ENCODE measurements at places on chromosomes 6 and 20. TPM values are rescaled to one million over a fixed set of nuclear protein-coding genes. Genes with fewer than 3 reads are reported as not detected.

DNA sequence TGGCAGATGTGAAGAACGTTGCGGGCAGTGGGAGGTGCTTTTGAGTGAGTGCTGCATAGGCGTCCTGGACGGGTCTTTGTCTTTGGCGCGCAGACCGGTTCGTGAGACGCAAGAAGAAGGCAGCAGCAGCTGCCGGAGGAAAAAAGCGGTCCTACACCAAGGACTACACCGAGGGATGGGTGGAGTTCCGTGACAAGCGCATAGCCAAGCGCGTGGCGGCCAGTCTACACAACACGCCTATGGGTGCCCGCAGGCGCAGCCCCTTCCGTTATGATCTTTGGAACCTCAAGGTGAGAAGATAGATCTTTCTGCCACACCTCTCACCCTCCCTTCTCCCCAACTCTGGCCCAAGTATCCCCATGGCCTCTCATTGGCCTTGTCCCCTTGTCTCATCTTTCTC, 1.1 kb downstream of the ABT1 start:
- no peak for DNase-seq

DNA sequence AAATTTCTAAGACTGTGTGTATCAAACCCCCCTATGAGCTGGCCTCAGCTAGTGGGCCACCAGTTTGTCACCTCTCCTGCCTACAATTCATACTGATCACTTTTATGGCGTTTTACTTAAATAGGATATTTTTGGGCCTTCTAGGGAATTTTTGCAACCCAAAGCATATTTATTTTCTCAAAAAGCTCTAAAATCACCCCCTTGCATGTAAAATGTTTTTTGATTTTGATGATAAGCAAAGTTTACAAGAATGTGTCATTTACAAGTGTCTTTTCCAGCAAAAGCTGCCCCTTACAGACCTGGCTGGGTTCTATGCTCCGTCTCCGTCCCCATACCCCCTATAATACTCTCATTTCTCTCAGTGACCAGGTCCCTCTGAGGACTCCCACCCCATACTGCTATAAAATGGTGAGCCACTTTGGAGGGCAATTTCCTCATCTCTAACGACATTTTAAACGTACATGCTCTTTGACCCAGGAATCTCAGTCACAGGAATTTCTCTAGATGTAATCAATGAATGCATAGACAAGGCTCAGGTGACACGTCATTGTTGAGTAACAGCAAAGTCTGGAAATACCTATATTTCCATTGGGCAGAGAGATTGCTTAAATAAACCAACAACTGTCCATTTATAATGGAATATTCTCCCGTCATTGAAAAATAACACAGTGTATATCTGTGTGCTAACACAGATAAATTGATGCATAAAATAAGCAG, 13.9 kb upstream of the OCSTAMP start:
- no peak for DNase-seq

GRCh38 chr6:31908791-31909190, 6.9 kb upstream of the ZBTB12 start:
- DNase-seq = no peak

DNA sequence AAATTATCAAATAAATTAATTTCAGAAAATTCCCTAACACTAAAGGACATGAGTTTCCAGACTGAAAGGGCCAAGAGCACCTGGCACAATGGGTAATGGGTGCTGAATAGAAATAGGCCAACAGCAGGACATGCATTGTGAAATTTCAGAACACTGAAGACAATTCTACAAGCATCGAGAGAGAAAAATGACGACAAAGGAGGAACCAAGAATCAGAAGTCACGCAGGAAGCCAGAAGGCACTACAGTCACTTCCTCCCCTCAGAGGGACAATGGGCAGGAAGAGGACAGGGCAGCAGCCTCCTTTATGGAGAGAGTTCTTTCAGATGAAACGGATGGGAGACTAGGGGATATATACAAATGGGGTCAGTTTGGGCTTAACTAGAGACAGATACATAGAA, 29.6 kb downstream of the PCNA start:
- DNase-seq = no peak

Gene SNRPB
- 43.5 TPM for total RNA-seq

GRCh38 chr6:70547313-70547712, 19.4 kb upstream of the SDHAF4 start:
- no peak for DNase-seq

DNA sequence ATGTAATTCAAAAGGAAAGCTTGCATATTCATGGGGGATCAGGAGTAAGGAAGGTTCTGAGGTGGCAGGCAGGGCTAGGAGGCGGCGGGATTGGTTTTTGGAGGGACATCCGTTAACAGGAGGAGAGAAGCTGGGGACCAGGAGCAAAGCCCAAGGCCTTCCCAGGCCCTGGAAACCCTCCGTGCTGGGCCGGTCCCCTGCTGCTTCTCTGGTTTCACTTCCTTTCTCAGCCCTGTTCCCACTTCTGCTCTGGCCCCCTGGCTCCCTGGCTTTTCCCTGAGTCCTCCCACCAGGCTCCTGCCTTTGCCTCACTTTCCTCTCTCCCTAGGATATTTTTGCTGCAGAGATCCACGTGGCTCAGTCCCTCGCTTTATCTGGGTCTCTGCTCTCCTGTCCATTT, 26.4 kb upstream of the SALL4 start:
- DNase-seq = no peak

DNA sequence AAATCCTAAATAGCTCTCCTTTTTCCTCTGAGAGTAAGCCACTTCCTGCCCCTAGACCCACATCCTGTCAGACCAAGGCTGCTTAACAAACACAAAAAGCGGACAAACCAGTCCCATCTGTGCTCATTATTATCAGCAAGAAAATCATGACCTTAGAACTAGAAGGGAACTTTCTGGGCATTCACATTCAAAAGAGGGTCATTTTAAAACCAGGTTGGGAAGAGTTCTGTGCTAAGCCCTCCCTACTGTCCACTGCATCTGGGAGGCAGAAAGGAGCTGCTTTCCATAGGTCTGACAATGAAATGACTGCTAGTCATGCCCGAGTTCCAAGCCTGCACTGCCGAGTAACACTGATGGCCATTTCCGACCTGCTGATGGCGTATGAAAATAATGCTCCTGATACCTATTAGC, 15.4 kb downstream of the EZR start:
- DNase-seq = no peak

DNA sequence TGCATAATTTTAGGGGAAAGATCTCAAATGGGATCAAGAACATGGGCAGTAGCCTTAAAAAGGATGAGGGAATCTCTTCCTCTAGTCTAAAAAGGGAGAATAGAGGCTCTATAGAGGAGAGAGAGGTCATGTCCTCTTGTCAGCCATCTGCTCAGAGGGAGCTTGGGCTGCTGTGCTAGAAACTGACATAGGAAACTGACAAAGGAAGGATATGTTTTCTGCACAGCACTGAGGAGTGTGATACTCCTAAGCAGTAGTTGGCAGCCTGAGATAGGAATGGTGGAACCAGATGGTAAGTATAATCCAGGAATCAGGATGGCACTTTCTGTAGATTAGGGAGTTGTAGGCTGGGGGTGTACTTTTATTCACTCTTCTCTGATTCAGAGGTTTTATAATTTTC, 59.2 kb downstream of the PTPRA start:
- DNase-seq = no peak

DNA sequence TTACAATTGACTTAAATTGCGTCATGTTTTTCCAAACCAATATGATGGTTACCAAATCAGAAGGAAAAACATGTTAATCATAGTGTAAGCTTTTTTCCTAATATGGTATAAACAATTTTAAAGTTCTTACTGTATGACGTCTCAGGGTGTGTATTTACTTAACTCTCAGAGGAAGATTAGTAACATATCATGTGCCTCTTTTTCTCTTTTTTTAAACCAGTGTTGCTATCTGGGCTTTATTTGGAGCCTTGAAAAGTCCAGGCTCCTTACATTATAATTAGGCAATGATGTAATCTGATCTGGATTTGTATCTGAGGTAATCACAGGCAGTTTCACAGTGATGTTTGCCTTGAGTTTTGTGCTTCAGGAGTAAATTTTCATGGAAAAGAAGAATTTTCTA, 20.4 kb upstream of the RAB23 start:
- no peak for DNase-seq

GRCh38 chr6:31922942-31923341, 4.6 kb upstream of the C2 start:
- DNase-seq = no peak

GRCh38 chr6:12693122-12693521, 23.4 kb upstream of the PHACTR1 start:
- no peak for DNase-seq

DNA sequence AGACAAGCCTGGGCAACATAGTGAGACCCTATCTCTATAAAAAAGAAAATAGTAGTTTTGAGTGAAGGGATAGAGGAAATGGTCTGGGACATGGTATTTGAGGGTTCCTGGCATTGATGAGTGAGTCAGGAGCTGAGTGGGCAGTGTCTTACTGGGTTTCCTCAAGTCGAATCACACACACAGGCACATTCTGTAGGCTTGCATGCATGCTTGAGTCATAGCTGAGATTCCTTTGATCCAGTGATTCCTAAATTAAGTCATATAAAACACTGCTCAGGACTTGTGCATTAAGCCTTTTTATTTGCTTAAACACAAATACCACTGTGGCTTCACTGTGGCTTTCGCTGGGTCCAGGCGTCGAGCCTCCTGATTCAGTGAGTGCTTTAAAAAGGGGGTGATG, 71.8 kb upstream of the TMEM181 start:
- DNase-seq = no peak

DNA sequence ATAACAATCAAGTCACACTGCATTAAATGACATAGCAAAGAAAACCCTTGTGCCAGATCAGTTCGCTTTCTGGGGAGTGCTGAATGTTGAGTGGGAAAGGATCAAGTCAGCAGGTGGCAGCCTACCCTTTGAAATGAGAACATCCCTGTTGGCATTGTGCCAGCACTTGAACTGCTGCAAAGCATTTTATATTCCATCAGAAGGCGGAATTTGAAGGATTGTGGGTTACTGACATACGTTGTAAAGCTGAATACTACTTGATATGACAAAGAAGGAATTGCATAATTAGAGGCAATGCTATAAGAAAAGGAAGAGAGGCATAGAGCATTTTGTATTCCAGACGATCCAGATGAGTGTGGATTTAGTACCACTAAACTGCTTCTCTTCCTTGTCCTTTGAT, 26.5 kb downstream of the BCKDHB start:
- DNase-seq = peak; percentile 6

DNA sequence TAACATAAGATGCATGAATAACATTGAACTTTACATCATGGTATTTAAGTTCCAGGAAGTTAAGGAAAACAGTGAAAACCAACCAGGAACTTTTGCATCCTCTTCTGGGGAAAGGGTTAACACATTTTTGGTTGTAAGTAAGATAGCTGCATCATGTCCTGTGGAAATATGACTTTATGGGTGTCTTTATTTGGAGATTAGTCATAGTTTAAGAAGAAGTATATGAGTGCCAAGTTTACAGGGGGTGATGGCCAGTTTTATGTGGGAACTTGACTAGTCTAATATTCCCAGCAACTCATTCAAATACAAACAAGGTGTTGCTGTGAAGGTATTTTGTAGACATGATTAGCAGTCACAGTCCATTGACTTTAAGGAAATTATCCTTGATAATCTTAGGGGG, 78.0 kb downstream of the PDE10A start:
- no peak for DNase-seq

DNA sequence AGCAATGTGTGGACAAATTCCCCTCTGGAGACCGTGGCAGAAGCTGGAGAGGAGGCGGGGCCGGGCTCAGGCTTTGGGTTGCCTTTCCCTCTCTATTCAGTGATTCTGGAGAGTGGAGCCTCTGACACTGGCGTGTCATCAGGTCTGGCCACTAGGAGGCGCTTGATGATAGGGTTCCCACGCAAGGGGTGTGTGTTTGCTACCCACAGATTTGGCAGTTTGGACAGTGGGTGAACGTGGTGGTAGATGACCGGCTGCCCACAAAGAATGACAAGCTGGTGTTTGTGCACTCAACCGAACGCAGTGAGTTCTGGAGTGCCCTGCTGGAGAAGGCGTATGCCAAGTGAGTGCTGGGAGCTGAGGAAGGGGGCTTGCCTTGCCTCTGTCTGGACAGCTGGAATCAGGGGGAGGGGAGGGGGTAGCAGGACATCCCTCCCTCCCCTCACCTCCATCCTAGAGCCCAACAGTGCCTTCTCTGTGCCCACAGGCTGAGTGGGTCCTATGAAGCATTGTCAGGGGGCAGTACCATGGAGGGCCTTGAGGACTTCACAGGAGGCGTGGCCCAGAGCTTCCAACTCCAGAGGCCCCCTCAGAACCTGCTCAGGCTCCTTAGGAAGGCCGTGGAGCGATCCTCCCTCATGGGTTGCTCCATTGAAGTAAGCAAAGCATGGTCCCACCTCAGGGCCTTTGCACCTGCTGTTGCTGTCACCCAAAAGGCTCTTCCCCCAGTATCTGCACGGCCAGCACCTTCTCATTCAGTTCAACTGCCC, 14.3 kb downstream of the CAPN11 start:
- DNase-seq = peak; percentile 59

DNA sequence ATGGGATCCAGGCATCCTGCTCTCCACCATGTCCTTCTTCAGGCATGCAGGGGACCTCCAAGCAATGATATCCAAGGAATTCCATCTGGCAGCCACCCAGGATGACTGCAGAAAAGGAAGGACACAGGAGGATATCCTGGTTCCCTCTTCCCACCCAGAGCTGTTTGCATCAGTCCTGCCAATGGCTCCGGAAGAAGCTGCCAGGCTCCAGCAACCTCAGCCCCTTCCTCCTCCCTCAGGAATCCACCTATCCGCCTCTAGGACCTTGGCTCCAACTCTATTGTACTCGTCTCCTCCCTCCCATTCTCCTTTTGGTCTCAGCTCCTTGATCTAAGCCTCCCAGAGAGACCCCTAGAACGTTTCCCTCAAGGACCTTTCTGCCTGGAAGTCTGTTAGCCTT, 733 bp upstream of the PSORS1C2 start:
- no peak for DNase-seq

DNA sequence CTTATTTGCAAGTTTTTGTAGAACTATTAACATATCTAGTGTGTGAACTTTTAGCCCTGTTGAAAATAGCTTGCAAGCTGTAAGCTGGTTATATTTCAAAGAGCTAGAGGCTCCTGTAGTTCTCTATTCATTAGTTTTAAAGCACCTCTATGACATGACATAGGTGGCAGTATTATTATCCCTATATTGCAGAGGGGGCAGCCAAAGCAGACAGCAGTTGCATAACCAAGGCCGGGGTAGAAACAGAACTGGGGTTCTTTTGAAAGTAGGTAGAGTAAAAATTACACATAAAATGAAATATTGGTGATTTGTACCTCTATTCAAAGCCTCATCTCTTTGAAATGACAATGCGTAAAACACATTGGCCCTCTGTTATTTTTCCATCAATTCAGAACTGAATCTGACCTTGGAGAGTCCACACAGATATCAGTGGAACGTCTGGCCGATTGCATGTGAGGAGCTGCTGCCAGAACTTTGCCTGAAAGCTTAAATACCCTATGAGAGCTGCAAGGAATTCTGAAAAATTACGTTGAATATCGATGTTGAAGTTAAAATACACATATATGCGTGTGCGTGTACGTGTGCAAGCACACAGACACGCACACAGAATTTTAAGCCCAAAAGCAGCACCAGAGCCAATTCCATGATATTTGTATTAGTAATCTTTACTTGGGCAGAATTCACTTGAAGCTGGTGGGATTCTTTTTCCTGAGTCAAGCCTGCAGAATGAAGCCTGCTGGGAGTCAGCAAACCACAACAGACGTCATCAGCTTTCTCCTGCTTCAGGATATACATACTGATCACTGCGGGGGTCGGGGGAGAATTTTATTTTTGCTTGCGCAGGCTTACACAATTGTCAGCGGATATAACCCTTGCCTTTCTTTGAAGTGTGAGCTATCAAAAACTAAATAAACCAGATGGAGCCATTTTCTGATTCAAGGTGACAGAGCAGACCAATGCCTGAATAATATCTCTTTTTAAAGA, 163.2 kb downstream of the PDE7B start:
- DNase-seq = no peak
